Non-pigmented ciliary epithelial cell (primary cell): ENCODE measurements at places on chromosomes 3 and 15.

- peak; percentile 6 for DNase-seq
These were observed 326.4 kb downstream of the SV2B start for GRCh38 chr15:91426412-91426811.

GRCh38 chr3:27125821-27126501, 243.2 kb downstream of the NEK10 start:
- DNase-seq = no peak

DNA sequence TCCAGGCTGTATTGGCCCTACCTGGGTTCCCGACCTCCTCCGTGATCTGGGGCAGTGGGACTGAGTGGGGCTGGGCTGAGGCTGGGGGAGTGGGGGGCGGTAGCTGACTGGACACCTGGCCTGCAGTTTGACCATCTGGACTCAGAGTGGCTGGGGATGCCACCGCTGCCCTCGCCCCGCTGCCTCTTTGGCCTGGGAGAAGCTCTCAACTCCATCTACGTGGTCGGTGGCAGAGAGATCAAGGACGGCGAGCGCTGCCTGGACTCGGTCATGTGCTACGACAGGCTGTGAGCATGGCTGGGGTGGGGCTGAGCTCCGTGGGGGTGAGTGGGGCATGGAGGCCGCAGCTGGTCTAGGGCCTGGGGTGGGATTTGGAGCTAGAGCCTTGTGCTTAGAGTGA, 2.7 kb downstream of the KLHL40 start:
- no peak for DNase-seq

GRCh38 chr3:127768346-127769008, 53.8 kb downstream of the MGLL start:
- DNase-seq = peak; percentile 85

DNA sequence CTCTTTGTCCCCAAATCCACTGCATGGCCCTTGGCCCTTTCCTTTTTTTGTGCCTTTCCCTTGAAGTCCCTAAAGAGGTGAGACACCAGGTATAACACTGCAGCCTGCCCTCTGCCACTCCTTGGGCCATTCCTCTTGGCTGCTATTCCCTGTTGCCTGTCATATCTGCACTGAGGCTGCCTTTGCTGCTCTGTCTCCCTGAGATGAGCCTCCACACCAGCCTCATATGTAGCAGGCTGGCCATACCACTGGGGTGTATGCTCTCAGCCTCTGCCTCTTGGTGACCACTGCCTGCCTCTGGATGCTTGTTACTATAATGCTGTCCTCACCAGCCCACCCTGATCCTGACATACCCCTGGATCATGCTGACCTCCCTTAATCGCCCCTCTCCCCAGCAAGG, 252.0 kb downstream of the CLSTN2 start:
- no peak for DNase-seq

- no peak for DNase-seq
These were observed 37.8 kb upstream of the MED12L start for GRCh38 chr3:151047636-151048035.

DNA sequence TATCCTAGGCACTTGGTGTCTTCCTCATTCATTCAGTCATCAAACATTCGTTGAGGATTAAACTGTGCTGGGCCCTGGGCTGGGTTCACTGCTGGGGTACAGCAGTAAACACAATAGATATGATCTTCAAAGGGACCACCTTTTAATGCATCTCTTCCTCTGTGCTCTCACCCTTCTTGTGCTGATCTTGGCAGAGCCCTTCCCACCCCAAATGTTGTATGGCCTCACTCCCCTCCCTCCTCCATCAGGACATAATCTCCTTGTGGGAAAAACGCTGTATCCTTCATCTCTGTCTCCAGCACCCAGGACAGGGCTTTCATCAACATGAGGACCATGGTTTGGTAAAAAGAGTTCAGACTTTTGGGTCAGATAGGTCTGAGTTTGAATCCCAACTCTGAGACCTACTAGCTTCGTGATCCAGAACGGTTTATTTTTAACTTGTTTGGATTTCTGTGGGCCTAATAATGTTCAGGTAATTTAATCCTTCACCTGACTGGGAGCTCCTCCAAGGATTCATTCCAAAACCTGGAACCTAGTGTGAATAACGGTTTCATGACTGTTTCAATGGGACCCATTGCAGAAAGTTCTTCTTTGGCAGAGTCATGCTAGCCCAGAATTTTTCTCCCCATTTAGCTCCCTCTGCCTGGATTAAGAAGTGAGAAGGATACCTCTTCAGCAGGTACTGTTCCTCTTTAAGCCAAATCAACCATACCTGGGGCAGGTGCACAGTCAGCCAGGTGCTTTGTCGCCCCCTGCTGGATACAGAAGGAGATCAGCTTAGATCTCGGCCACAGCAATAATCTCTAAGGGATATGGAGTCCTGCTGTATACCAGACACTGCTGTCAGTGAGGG, 5.2 kb upstream of the WNT7A start:
- no peak for DNase-seq

- DNase-seq = no peak
These were observed 13.7 kb downstream of the SPCS1 start for GRCh38 chr3:52719618-52720017.

GRCh38 chr3:41450416-41451231, 251.3 kb downstream of the CTNNB1 start:
- no peak for DNase-seq
